ENCODE measurements at places on chromosomes 13 and 19.

DNA sequence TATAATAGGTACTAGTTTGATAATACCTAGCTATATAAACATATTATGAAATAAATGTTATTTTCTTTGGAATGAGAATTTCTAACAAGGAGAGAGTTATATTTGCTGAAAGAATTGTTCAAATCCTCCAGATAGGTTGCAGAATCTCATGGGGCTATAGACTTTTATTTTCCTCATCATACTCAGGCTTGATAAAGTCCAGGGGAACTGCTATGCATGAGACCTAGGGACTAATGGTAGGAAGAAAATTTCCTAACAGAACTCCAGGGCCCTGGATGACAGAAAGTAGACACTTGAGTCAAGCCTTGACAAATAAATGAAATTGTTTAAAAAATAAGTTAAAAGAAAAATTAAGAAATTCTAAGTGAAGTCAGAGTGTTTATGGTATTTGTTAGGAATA lies 138.5 kb upstream of the DACH1 start:
- no peak for DNase-seq

DNA sequence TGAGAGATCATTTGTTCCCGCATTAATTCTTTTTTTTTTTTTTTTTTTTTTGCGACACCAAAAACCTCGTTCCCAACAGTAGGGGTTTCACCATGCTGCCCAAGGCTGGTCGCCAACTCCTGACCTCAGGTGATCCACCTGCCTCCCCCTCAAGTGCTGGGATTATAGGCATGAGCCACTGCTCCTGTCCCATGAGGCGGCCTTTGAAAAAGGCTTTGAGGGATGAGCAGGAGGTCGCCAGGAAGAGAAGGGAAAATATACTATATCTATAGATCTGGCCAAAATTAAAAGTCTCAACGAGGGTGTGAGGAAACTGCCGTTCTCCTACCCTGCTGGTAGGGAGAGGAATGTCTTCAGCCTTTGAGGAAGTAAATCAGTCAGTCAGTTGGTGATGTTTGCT lies 26.2 kb downstream of the ZNF473 start:
- no peak for DNase-seq

DNA sequence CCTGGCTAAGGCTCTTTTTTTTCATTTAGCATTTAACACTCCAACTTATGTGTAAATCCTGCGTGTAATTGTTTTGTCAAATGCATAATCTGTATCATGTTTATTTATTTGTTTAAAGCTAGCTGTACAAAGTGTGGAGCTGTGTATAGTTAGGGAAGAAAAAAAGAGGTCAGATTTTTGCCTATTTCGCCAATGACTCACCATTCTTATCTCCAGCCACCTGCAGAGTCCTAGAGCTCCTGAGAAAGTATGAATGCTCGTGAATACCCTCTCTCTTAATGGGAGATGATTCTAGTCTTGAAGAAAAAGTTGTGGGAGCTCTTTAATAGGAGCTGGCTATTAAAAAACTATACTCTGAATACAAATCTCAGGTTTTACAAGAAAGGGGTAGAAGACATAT lies 778.8 kb upstream of the SLITRK5 start:
- no peak for DNase-seq

GRCh38 chr19:29662604-29663404 lies 2.5 kb upstream of the PLEKHF1 start:
- no peak for DNase-seq

- DNase-seq: no peak
Measured at GRCh38 chr19:48413879-48414587, 20.6 kb downstream of the GRIN2D start.
